ENCODE measurements at places on chromosomes 12 and 14.

DNA sequence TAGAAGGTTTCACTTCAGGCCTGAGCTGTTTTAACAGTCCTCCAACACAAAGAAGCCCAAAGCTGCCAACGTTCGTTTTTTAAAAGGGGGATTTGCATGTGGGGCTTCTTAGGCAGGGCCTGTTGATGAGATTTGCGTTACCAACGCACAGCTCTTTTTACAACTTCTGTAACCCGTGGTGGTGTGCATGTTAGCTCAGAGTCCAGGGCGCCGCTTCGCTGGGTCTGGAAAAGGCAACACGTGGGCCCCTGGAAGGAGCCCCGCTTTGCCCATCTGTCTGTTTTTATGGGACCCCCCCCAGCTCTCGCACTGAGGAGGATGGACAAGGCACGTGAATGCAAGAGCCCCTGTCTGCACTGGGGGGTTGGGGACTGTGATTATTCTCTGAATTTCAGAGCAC, 84.0 kb downstream of the ESR2 start:
- DNase-seq, result no peak

GRCh38 chr12:57734591-57734990, 4.0 kb downstream of the AGAP2 start:
- DNase-seq, result no peak

- no peak for DNase-seq
Measured at GRCh38 chr12:126898562-126898961, 1368.4 kb upstream of the TMEM132C start.

GRCh38 chr12:5868625-5869295, 76.3 kb downstream of the ANO2 start:
- DNase-seq, result no peak

- no peak for DNase-seq
Measured at GRCh38 chr14:67373347-67373746, 13.2 kb downstream of the EIF2S1 start.

DNA sequence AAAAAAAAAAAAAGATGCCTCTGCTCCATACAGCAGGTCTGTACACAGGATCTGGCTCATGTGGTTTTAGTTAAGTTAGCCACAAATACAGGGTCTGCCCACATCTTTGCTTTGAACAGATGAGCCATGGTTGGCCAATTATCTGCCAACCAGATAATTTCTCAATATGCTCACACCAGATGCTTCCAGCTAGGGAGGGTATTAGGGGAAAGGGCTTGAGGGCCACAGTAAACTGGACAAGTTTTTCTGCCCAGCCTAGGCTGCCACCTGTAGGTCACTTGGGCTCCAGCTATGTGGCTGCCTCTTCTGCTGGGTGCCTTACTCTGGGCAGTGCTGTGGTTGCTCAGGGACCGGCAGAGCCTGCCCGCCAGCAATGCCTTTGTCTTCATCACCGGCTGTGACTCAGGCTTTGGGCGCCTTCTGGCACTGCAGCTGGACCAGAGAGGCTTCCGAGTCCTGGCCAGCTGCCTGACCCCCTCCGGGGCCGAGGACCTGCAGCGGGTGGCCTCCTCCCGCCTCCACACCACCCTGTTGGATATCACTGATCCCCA, 776 bp downstream of the RDH5 start:
- DNase-seq, result no peak

DNA sequence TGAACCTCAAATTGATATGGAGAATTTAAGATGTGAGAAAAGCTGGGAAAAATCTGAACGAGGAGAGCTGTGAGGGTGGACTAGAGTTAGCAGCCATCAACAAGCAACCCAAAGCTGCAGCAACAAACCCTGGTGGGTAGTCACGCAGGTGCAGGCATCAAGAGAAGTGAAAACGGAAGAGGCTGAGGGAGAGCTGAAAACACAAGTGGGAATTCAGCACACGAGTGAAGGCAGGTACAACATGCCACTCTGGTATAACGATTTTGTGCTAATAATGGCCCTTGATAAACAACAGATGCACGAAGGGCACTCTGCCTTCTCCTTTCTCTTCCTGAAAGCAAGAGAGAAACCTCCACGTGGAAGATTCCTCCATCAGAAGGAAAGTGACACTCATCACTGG, 11.5 kb downstream of the TCL1B start:
- DNase-seq, result no peak

DNA sequence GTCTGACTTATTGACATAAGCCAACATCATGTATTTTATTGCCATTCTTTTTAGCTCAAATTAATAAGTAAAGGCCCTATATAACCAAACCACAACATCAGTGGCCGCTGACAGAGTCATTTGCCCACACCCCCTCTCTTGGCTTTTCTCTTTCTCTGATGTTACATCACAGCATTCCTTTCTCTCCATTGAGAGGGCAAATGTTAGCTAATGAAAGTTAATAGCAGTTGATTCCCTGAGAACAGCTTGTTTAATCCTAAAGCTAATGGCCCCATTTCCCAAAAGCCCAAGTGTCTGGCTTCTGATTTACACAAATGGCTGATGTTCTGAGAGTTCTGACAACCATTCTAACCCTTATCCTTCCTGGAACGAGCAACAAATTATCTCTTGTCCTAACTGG, 308.8 kb downstream of the SNAPC1 start:
- no peak for DNase-seq

DNA sequence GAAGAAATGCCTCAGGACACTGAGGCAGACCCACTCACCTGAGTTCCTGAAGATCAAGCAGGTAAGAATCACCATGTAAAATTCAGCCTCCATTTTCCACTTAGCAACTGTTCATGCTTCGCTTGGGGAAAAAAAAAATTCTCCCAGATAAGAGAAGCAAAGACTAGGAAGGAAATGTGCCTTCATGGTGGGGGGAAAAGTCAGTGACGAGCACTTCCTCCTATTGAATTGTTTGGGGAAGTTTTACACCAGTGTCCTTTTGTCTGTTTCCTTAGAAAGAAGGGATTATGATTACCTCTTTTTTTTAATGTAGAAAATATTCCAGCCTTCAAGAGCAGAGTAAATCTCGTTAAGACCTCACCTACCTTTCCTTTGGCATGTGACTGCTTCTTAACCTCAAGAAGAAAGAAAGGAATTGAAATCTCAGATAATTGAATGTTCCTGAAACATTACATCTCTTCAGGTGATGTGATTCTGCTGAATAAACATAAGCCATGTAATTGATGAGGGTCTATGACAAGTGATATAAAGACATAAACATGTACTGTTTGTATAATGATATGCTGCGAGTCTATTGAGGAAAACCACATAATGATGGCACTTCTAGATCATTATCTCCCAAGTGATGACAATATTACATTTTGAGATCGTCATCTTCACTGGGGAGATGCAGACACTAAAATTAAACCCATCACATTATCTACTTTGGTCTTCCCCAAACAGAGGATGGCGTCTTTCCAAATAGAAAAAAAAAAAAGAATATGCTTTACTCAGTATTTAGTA, at the start of gene PTPRB:
PTPRB (minus strand) TSS at position 127 of the 783 bp plus-strand sequence; CDS start at position 93, 34 bp downstream.
- peak; percentile 50 for DNase-seq

- DNase-seq, result no peak
Measured at GRCh38 chr12:50571786-50572185, 67.0 kb downstream of the DIP2B start.

DNA sequence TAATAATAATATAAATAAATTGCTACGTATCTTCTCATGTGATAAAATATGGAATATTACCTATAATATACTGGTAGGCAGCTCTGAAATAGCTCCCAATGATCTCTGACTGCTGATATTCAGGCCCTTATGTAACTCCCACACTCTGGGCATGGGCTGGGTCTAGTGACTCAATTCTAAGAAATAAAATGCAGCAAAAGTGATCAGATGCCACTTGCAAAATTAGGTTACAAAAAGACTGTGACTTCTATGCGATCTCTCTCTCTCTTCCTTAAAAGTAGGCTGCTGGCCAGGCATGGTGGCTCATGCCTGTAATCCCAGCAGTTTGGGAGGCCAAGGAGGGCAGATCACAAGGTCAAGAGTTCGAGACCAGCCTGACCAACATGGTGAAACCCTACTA, 10.3 kb upstream of the CACNB3 start:
- DNase-seq, result no peak

DNA sequence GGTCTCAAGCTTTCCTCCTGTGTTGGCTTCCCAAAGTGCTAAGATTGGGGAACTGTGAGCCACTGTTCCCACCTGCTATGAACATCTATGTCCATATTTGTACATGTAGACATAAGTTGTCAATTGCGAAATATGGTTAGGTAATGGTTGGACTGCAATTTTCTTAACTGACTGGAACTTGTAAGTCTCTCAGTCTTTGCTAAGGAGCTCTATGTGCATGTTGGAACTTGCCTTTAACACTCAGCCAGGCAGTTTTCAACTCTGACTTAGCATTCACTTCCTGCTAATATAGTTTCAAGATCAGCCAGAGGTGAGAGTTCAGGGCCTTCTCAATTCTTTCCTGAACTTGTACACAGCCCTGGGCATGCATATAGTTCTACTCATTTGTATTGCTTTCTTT, 44.5 kb upstream of the EEA1 start:
- DNase-seq, result no peak

DNA sequence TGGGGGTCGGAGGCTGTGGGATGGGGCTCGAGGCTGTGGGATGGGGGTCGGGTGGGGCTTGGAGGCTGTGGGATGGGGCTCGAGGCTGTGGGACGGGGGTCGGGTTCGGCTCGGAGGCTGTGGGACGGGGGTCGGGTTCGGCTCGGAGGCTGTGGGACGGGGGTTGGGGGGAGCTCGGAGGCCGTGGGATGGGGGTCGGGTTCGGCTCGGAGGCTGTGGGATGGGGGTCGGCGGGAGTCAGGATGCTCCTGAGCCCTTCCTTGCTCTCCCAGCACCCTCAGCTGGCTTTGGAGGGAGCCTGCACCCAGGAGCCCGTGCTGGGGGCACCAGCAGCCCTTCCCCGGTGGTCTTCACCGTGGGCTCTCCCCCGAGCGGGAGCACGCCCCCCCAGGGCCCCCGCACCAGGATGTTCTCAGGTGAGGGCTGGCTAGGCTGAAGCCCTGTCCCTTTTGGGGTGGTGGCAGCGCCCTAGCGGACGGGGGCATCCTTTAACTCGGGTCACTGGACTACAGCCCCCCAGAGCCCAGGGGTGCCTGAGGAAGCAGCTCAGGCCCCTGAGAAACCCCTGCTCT, 11.9 kb upstream of the PUS1 start:
- no peak for DNase-seq

DNA sequence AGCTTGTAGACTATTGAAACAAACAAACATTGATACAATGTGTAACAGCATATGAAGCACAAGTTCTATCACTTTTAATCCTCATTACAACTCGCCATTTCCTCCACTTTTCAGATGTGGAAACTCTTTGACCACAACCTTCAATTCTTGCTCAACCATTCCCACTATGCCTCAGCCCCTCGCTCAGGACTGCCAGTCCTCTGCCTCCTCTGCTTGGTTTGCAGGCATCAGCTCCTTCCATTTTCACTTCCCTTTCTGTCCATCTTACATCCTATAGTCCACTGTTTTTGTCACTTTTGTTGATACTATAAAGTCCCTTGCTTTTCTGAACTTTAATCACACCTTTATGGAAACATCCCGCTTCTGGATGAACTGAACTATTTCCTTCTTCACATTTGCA, 28.2 kb upstream of the CD27 start:
- DNase-seq, result no peak

GRCh38 chr14:49464885-49465284, 121.3 kb downstream of the RPS29 start:
- no peak for DNase-seq

DNA sequence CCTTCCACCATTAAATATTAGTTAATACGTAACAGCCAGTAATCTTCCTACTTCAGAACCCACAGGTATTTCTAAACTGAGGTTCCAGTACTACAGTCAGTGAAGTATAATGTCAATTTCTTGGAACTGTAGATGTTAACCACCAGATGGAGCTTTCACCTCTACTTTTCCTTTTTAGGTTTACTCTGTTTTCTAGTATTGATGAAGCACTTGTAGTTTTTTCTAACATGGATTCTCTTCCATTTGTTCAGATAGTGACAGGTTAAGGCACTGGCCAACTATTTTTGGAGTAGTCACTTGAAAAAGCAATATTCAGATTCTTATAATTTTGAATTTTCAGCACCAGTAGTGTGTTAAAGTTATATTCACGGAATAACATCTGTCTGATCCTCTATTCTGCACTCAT, 4.6 kb upstream of the SEC23A start:
- peak; percentile 31 for DNase-seq

DNA sequence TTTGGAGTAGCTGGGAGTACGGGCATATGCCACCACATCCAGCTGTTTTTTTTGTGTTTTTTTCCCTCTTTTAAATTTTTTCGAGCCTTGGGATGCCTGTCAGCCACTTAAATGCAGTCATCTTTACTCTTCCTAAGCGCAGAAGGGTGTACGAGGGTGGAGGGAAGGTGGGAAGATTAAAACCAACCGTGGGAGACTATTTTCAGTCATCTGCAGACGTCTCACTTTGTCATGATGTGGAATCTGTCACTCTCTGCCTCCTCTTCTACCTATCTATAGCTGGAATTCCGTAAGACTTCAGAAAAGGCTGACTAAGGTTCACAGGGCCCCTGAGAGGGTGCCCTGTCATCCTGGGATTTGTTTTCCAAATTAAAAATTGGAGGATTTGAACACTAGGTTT, 105.3 kb downstream of the SAMD4A start:
- no peak for DNase-seq

GRCh38 chr14:101557321-101557695, 4.0 kb upstream of the DIO3 start:
- no peak for DNase-seq

DNA sequence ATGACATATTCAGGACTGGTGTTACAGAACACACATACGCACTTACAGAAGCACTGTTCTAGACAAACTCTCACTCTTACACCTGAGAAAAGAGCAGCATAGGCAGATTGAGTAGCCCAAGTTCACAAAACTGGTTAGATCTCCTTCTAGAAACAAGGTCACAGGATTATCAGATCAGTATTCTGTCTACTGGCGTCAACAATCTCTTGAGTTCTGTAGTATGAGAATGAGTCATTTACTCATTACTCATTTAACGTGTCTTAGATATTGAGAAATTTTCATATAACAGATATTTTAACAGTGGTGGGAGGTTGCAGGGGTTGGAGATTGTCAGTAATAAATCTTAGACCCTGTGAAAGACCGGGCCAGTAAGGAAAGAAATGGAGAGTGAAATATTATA, 2.8 kb upstream of the TSPAN8 start:
- no peak for DNase-seq

DNA sequence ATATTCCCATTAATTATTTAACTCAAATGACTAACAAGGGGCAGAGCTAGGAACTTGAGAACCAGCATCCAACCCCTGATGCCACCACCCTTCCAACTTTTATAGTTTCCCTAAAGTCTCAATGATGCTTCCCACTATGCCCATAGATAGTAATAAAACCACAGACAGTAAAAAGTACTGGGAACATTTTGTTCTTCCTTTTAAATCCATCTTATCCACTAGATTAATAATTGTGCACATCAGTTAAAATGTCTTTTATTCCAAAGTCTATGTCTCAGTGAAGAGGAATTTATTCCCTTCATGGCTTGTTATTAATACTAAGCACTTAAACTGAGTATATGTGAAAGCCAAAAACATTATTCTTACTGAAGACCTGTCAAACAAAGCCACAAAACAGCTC, 45.8 kb downstream of the SINHCAF start:
- no peak for DNase-seq

GRCh38 chr12:84874125-84874824, 38.3 kb downstream of the SLC6A15 start:
- peak; percentile 53 for DNase-seq

- DNase-seq, result no peak
Measured at GRCh38 chr12:51900323-51900889, 6.9 kb upstream of the ACVRL1 start.

- DNase-seq, result no peak
Measured at GRCh38 chr14:34906287-34906686, 31.1 kb upstream of the BAZ1A start.
